HuH-7.5 (cell line): ENCODE measurements at places on chromosomes 16 and 17.

DNA sequence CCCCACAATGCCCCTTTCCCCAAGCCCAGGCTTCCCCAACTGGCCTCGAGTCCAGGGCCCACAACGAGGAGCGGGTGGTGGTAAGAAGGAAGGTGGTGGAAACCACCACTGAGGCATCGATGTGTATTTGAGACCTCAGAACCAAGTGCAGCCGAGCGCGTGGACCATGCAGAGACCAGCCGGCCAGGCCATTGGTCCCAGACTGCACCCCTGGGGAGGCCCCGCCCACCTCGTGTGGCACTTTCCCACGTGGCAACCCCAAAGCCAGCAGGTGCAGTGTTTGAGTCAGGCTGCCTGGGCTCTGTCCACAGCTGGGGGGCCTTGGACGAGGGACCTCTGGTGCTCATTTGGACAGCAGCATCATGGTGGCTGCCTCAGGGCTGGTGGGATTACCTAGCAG lies 28.1 kb upstream of the BAHCC1 start:
- DNase-seq, result no peak

DNA sequence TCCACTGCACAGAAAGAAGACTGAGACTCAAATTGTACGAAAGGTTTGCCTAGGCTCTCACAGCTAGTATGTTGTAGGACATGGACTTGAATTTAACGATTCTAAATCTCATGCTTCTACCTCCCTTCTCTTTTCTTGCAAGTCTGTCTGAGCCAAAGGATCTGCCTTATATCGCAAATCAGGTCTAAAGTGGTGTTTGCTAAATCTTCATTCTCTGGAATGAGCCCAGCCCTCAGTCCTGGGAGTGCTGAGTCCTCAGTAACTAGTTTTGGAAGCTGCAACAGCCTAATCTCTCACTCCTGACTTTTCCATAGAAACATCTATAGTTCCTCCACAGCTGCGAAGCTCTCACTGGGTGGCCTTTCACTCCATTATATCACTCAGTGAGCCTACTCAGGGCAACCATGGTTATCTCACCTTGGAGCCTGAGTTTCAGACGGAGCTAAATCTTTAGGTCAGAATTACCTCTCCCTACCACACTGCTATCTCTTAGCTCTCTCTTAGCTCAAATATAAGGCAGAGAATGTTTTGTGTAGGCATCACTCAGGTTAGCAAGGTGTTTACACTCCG lies 575.5 kb upstream of the C16orf82 start:
- no peak for DNase-seq

- DNase-seq, result no peak
Observed at GRCh38 chr17:79065105-79065670, 9.4 kb upstream of the ENGASE start.

GRCh38 chr17:50947782-50948543 lies 81.8 kb upstream of the TOB1 start:
- DNase-seq, result no peak

GRCh38 chr16:52613508-52613907 lies 66.6 kb upstream of the TOX3 start:
- no peak for DNase-seq

GRCh38 chr17:44623070-44623725 lies 33.1 kb upstream of the MEIOC start:
- DNase-seq, result no peak

- DNase-seq, result no peak
Observed at GRCh38 chr17:51427323-51427811, 167.0 kb downstream of the UTP18 start.

DNA sequence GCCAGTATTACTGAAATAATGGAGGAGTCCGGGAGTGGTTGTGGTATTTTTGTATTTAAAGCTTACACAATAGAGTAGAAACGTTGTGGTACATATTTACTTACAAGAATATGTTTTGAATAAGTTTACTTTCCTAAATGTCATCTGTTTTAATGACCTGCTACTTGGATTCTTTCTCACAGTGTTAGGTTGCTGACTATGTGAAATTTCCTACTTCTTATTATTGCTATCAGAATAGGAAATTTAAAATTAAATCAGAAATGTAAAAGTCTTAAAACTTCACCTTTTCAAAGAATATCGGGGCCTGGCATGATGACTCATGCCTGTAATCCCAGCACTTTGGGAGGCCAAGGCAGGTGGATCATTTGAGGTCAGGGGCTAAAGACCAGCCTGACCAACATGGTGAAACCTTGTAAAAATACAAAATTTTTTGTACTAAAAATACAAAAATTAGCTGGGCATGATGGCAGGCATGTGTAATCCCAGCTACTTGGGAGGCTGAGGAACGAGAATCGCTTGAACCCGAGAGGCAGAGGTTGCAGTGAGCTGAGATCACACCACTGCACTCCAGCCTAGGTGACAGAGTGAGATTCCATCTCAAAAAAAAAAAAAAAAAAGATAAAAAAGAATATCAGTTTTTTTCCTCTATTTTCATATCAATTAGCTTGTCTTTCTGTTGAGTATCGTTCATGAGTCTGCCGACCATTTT lies 77.8 kb downstream of the VMP1 start:
- no peak for DNase-seq
